ENCODE measurements at places on chromosomes 5 and 9.

GRCh38 chr5:147552897-147553296, 43.0 kb upstream of the DPYSL3 start:
- no peak for DNase-seq

- no peak for DNase-seq
Observed at GRCh38 chr9:101073122-101073521, 44.6 kb downstream of the PLPPR1 start.

DNA sequence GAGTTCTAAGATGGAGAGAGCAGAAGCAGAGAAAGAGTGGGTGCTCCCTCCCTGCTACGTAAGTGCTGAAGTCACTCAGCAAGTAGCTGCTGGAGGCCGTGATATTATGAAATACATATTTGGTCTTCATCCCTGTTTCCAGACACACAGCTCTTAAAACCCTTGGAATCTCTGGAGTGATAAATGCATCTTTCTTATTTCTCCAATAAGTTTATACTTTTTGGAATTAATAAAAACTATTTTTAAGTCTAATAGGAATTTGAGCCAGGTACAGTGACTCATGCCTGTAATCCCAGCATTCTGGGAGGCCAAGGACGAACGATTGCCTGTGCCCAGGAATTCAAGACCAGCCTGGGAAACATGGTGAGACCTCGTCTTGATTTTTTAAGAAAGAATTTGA, 60.6 kb downstream of the AUH start:
- peak; percentile 19 for DNase-seq

DNA sequence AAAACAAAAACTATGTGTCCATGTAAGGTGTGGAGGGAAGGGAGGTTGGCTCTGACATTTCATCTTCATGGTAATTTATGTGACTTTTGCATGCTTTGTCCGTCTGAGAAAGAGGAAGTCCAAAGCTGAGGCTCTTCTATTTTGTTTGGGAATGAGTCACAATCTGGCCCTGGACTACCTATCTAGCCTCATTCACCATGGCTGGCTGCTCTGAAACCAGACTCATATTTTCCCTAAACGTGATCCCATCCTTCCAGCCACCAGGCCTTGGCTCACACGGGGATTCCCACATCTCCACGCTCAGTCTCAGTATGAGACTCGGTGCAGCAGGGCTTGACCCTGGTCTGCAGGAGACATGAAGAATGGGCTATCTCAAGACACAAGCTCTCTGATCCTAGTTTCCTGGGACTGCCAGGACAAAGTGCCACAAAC, 672.8 kb downstream of the ACTL7B start:
- DNase-seq, result peak; percentile 90

DNA sequence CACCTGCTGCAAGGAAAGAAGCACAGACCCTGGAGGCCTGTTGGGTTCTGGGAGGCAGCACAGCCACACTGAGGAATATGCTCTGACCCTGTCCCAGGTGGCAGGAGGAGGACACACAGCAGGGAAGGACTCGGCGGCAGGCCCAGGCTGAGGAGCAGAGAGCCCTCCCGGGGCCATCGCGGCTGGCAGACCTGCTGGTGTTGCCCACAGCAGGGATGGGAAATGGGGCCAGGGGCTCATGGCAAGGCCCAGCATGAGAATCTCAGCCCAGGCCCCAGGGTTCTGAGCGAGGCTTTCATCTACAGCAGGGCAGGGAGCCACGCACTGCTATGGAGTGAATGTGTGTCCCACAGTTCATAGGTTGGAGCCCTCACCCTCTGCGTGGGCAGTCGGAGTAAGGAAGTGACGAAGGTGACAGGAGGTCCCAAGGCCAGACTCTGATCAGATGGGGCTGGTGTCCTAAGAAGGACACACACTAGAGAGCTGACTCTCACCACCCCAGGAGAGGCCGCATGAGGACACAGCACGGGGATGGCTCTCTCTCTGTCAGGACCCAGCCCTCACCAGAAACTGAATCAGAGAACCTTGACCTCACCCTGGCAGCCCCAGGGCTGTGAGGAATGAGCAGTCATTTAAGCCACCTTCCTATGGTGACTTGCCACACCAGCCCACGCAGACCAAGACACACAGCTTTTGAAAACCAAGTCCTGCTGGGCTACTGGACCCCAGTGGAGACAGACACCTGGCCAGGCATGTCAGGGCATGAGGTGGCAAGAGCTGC, 10.3 kb upstream of the GPSM1 start:
- DNase-seq, result no peak

- peak; percentile 14 for DNase-seq
Observed at GRCh38 chr5:35061211-35061770, 13.5 kb upstream of the AGXT2 start.

DNA sequence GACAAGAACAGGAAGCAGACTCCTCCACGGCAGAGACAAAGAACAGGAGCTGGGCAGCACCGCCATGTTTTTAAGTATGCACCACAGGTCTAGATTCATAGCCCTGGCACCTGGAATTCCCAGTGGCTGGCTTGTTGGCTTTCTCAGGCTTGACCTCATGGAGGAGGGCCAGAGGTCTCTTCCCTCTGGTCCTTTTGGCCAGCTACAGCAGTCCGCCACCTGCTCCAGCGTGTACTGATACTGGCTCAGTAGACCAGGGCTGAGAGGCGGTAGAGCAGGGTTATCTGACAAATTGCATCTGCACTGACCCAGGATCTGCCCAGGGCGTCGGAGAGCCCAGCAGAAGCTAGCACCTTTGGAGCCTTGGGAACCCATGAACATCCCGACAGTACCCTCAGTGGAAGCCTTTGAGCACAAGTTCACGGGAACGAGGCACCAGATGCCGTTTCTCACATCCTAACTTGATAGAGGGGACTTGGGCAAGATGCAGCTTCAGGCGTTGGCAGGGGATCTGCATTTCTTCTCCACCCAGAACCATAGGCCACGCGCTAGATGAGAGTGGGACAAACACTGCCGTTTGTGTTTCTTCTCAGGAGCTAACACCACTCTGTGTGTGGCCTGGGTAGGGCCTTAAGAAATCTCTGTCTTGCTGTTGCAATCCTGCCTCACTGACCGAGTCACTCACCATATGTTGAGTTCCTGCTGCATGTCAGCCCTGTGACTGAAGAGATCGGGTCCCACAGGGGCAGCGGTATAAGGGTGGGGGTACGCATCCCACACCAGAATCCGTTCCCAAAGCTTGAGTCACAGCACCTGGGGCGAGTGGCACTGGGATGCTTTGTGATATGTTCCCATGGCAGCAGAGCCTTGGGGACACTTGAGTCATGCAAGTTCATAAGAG, 90.3 kb upstream of the OTULINL start:
- no peak for DNase-seq

GRCh38 chr5:143836161-143836725, 24.3 kb downstream of the HMHB1 start:
- no peak for DNase-seq

DNA sequence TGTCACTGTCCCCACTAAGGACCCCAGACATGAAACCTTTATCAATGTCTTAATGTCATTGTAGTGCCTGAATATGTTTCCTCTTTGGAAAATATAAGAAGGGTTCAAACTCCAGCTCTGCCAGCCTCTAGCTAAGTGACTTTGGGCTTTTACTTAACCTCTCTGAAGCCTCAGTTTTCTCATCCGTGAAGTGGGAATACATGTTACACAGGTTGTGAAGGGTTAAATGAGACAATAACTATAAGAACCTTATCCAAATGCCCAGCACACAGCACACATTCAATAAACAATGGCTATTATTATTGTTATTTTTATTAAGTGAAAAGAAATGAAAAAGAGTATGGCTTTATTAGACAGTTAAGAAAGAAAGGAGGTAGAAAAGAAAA, 15.7 kb upstream of the IGFBPL1 start:
- no peak for DNase-seq

DNA sequence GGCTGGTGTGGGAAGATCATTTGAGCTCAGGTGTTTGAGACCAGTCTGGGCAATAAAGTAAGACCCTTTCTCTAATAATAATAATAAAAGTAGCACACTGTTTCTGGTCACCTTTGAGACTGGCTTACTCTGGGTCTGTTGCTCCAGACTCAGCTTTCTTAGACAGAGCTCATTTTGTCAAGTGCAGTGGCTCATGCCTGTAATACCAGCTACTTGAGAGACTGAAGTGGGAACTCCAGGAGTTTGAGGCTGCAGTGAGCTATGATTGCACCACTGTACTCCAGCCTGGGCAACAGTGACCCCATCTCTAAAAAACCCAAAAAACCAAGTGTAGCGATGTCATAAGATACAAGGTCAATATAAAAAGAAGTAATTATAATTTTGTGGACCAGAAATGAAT, 36.4 kb upstream of the RNU6ATAC start:
- no peak for DNase-seq

GRCh38 chr5:136132087-136132486, 558 bp upstream of the SMAD5 start:
- no peak for DNase-seq

DNA sequence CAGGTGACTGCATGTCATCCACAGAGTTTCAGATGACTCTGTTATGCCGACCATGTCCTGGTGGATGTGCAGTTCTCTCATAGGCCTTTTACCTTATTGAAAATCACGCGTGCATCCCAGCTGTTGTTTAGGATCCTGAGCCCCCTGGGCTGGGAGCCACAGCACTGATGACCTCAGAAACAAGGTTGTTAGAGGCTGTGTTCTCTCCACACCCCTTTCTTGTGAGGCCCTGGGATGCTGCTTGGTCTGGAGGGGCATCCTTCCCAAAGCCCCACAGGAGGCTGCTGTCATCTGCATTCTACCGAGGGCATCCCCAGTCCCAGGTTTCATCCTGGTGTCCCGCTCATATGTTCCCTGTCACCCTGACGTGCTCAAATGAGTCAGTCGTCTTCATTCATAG, 76.5 kb upstream of the IRX4 start:
- DNase-seq, result no peak

All from kidney tubule cell (primary cell).